ENCODE measurements at places on chromosomes 11 and 22.

DNA sequence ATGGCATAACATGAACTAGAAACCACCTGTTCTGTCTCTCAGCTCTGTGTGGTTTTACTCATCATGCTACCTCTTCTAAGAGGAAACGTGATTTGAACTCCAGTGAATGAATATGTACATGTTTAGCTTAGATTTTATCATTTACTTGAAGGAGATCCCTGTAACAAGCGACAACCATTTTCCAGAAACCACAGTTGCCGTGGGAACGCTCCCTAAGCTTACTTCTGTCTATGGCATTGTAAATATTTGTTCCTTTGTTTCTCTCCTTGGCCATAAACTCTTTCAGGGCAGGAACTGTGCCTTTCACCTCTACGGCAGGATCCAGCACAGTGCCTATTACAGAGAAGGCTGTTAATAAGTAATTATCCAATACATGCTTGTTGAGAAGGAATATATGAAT lies 17.1 kb upstream of the TPH1 start:
- DNase-seq = no peak

DNA sequence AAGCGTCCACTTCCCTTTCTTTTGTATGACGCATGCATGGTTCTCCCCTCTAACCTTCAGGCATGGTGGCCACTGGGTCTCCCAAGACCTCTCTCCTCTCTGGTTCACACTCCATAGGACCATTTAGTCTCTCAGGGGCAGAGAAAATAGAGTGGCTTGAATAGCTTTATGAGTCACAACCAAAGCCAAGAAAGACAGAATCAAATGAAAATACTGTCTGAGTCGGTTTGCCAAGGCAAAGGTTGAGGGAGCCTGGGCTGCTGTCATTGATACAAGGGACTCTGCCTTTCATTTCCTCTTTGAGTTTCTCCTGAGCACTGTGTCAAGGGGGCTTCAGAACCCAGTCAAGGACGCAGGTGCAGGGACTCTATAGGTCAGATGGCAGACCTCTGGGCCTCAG lies 44.2 kb downstream of the TENM4 start:
- no peak for DNase-seq

DNA sequence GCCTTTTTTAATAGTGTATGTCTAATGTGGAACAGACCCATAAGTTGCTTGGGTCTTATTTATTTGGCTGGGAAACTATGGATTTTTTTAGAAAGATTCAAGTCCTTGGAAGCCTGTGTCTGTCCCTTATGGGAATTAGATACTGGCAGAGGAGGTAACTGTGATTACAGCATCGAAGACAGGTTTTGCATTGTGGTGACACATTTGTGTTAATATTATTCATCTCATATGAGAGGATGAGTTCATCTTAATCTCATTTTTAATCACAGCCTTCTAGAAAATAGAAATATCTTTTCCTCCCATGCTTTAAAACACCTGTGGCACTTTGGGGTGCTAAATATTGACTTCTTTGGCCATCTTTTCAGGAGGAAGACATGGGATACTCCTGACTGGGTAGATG lies 9.2 kb downstream of the TAB1 start:
- no peak for DNase-seq

GRCh38 chr11:10777393-10777793 lies 26.3 kb downstream of the CTR9 start:
- no peak for DNase-seq

DNA sequence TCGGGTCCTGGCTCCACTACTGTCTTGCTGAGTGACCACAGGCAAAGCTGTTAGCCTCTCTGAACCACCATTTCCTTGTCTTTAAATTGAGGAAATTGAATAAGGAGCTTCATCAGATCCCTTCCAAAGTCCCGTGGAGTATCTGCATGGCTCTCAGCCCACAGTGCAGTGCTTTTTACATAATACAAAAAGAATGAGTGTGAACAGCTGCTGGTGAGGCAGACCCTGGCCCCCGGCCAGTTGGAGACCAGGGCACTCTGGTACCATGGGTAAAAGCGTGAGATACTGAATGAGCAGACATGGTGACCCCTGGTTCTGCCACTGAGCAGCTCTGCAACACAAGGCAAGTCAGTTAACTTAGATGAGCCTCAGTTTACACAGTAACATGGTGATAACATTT lies 86.8 kb downstream of the GALNT18 start:
- no peak for DNase-seq

- DNase-seq = no peak
Measured at GRCh38 chr11:10892250-10892649, 34.4 kb upstream of the ZBED5 start.

- peak; percentile 76 for DNase-seq
Measured at GRCh38 chr22:19986410-19987341, 29.9 kb downstream of the ARVCF start.

DNA sequence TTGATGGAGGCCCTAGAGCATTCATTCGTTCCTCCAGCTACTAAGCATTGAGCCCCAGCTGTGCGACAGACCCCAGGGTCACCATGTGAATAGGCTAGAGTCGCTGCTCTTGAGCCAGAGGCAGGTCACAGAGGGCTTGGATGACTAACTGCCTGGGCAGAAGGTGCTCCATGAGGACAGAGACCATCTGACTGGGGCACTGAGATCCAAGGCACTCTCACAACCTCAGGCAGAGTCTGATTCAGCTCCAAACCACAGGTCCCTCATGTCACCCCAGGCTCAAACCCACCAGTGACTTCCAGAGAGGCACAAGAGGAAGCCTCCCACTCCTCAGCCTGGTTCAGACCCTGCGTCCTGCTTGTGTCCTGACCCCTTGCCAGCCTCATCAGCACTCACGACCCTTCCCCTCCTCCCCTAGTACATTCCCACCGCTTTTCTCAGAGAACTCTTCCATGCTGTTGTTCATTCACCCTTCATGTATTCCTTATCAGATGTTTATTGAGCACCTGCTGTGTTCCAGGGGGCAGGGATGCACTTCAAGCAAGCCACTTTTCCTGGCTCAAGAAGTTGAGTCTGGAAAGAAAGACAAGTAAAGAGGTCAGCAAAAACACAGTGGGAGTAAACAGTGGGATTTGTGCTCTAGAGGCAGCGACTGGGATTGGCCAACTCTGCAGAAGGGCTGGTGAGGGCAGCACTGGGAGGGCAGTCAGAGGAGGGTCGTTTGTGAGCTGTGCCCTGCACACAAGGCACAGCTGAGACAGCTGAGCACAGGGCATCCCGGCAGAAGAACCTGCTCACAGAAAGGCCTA lies 9.3 kb downstream of the OAF start:
- no peak for DNase-seq

DNA sequence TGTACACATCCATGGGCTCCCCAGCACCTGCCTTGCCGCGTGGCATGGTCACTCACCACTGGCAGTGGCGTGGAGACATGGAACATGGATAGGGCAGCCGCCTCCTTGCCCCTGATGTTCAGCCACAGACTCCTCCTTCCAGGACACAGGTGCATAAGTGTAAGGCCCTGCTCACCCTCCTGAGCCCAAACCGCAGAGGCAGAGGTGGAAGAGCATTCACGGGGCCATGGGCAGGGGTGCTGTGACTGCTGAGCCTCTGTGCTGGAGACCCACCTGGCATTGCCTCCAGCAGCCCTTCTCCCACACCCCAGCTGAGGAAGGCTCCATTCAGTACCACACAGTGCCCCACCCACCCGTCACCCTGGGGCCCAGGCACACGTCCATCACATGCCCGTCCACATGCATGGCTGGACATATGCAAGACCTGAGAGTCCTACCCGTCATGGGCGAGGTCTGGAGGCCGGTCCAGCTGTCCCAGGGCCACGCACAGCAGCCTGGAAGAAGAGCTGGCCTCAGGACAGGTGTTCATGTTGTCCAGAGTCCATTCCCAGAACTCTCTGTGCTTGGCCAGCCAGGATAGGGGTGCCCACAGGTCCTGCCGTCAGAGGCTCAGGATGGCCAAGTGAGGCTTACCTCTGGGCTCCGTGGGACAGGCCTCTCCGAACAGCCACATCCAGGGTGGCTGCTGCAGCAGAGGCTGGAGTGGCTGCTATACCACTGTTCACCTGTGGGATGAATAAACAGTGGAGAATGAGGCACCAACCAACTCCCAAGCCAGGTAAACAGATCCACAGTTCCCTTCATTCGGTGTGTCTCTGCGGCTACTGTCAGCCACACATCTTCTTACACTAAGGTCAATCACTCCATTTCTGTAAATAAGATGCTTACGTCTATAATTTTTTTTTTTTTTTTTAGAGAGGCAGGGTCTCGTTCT lies 1.7 kb upstream of the TUBGCP6 start:
- DNase-seq = no peak

- DNase-seq = no peak
Measured at GRCh38 chr11:2835296-2835695, 50.3 kb downstream of the CDKN1C start.

DNA sequence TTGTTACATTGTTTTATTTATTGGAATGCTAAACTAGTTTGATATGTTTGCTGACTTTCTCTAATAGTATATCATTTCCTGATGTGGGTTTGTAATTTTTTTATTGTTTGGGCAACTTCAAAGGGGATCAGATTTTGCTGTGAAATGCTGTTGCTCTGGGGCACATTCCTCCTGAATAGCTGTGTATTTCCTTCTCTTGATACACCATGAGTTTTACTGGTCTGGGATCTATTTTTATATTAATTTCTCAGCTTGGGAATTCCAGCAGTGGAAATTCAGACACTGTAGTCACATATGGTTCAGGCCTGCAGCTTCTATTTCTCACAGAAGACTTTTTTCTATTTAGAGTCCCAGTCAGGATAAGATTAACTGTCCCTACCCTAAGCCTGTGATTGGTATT lies 58.9 kb downstream of the RPUSD4 start:
- DNase-seq = no peak

DNA sequence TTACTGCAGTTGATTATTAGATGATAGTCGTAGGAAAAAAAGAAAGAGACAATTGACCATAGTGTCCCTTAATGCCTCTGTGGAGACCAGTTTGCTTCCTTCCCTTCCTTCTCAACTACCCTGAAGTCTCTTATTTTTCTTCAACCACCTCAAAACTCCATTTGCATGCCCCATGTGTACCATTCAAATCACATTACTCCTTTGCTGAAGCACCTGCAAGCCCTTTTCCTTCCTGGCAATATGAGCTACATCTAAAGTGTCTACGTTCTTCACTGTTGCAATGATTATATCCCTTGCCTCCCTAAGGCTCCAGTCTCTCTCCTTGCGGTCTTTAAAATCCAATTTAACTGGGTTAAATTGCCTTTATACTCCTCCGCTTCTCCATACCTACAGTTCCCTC lies 867.4 kb upstream of the API5 start:
- no peak for DNase-seq

DNA sequence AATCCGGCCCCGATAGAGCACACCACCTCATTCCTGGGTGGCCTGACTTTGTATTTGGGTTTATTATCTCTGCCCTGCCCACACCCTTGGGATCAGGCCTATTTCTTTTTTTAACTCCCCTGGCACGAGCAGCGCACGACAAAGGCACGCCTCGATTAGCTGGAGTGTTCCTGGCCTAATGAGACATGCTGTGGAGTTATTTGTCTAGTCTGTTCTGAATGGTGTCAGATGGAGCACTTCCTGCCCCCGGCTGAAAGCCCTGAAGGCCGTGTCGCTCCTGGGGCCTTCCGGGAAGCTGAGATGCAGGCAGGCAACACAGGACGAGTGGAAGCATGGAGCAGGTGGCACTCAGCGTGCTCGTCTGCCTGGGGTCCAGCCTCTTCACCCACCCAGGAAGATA lies 47.1 kb downstream of the LARGE1 start:
- DNase-seq = no peak

DNA sequence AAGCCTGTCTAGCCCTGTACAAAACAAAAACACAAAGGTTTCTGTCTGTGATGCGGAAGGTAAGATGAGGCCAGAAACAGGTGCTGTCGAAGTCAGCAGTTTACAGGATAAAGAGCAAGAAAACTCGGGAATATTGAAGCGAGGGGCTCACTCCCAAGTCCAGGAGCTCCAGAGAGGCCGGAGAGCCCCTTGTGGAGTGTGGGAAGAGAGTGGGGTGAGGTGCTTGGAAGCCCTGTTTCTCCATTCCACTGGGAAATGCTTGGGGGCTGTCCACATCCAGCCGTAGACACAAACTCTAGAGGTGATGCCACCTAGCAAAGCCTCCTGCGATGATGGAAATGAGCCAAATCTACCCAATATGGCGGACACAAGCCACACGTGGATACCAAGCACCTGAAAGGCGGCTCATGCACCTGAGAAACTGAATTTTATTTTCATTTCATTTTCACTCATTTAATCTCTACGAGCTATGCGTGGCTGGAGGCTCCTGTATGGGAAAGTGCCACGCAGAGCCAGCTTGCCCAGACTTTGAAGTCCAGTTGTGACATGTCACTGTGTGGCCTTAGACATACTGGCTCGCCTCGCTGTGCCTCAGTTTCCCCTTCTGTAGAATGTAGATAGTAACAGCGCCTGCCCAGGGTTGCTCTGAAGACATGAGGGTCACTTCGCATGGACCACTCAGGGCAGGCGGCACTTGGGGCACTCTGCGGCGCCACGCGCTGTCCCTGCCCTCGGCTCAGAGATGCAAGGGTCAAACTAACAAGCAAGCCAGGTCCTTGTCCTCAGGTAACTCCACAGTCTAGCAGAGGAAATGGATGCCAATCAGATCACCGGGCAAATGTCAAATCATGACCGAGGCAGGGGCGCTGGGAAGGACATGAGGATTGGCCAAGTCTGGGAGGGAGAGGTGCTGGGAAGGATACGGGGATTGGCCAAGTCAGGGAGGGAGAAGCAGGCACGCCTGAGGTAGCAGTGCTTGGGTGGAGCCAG lies 684.7 kb downstream of the TBC1D22A start:
- DNase-seq = no peak

DNA sequence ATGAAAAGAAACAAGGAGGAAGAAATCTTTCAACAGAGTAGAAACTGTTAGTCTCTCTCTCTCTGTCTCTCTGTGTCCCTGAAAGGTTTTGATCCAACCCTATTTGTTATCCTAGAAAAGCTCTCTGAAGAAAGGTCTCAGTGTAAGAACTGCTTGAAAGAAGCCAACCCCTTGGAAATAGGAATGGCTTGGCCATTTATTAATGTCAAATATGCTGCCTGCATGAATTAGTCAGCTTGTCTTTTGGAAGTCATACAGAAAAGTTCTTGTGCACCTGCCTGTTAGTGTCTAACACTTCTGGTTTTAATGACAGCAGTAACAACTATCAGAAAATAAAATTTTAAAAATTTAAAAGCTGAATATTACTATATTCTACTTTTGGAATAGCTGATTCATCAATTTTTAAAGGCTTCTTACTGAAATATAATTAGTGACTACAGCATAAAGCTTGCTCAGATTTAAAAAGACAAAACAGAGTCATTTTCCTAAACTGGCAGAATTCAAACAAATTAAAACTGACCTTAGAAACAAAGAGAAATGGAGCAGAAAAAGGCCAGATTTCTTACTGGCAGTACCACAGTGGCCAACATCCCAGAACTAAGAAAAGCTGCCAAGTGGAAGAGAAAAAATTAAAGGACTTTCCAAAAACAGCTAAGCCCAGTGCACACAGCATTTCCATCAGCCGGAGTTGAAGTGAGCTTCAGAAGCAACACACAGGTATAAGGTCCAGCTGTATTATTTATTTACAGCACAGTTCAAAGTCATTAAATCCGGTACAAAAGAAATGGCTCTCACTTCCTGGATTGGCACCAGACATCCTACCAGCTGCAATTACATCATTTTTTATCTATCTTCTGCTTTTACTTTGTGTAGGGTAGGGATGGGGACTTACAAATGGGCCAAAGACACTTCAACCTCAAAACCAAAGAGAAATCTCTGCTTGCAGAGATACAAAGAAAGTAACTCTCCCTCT lies 76.3 kb downstream of the PRCP start:
- no peak for DNase-seq
